ENCODE measurements at places on chromosomes 6 and 20. TPM values are rescaled to one million over a fixed set of nuclear protein-coding genes. Genes with fewer than 3 reads are reported as not detected.

Gene PLCB1
- 18.6 TPM for total RNA-seq

Gene REM1
- total RNA-seq: 1.9 TPM

Gene FBXO30
- total RNA-seq: 12.5 TPM

Gene KHDRBS2
- 48.2 TPM for total RNA-seq

Gene ARHGAP40
- total RNA-seq: 0.46 TPM

Gene PMEPA1
- 13.2 TPM for total RNA-seq

Gene RSPH9
- 4.1 TPM for total RNA-seq

Gene SKIC2
- total RNA-seq: 56.5 TPM

GRCh38 chr6:32254761-32255198 is 30.9 kb upstream of the NOTCH4 start:
- no peak for DNase-seq

GRCh38 chr6:51182827-51183226 is 364.2 kb downstream of the TFAP2B start:
- DNase-seq: no peak

DNA sequence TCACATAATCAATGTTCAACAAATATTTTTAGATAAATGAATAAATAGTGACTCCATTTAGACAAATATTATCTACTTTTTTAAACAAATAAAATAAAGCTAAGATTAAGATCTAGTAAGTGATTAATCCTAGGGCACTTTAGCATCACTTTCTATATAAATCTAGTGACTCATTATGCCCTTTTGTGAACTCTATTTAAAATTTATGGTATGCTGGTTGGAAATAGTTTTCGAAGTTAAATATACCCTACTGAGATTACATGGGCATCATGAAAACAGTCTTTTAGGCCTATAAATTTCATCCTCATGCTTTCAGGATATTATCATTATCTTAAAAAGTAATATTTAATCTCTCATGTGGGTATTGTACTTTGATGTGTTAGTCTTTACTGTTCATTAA is 140.4 kb upstream of the UFL1 start:
- DNase-seq: no peak

GRCh38 chr6:52098721-52099120 is 11.3 kb upstream of the PKHD1 start:
- no peak for DNase-seq

DNA sequence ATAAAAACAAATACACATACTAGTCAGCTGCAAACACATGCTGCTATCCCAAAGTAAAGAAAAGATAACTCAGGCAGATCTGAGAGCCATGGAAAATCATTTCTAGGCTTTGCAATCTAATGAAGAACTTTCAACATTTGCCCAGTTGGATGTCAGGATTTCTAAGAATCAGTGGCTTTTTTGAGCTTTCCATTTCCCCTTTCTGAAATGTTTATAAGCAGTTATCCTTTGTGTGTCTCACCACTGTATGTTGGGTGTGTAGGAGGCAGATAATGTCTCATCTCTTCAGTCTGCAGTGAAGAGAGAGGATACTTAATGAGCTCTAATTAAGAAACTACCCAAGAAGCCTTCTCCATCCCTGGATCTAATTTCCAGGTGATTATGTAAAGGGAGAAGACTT is 43.6 kb downstream of the RGS17 start:
- DNase-seq: no peak

DNA sequence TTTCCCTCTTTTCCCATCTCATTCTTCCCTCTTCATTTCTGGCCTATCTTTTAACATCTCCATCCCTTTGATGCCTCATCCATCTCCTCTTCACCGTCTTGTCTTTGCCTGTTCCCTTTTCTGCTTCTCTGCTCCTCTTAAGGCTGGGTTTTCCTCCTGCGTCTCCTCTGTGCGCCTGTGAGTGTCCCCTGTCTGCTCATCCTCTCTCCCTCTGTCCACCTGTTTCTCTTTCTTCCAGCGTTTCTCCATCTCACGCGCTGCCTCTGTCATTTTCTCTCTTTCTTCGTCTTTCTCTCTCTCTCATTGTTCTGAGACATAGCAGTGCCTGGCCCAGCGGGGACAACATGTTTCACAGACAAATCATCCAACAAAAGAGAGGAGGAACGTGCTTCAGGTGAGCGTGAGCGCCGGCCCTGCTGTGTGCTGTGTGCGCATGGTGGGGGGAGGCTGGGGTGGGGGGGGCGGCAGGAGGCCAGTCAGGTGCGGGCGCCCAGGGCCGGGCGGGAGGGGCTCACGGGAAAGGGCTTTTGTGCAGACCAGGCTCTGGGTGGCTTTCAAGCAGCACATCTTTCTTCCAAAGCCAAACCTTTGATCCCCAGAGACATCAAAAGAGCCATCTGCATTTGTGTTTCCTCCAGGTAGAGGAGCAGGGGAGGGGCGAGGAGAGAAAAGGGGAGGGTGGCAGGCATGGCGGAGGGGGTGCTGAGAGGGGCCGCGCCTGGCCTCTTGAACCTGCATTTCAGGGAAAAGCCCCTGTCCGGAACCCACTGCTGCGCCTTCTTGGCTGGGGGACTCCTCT is 121.3 kb downstream of the VEGFA start:
- DNase-seq: no peak

DNA sequence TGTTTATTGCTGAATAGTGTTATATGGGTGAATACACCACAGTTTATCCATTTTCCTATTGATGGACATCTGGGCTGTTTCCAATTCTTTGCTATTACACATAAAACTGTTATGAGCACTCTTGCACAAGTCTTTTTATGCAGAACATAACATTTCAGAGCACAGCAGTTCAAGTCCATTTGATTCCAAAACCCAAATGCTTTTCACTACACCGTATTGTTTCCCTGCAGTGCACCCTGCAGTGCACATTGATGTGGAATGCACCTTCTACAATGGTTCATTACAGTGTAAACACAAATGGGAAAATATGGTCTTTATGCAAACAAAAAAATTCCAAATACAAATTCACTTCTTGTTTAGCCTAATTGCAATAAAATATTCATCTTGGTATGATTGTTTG is 3.6 kb upstream of the SLC2A12 start:
- no peak for DNase-seq

DNA sequence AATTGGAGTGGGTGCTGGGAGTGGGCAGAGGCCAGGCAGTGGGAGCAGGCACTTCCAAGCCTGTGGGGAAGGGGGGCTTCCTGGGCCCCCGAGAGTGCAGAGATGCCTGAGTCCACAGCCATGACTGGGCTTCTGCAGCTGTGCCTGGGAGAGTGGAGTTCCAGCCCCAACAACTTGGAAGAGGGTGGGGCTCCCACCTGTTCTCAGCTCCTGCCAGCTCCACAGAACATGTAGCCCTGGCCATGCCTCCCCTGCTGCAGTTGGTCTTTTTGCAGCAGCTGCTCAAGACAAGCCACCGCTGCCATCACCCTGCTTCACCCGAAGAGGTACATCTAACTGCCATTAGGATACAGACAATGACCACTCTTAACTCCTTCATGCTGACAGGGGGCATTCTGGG is 1092.3 kb downstream of the KHDRBS2 start:
- DNase-seq: no peak

GRCh38 chr20:39775110-39775509 is 813.0 kb downstream of the DHX35 start:
- DNase-seq: no peak

DNA sequence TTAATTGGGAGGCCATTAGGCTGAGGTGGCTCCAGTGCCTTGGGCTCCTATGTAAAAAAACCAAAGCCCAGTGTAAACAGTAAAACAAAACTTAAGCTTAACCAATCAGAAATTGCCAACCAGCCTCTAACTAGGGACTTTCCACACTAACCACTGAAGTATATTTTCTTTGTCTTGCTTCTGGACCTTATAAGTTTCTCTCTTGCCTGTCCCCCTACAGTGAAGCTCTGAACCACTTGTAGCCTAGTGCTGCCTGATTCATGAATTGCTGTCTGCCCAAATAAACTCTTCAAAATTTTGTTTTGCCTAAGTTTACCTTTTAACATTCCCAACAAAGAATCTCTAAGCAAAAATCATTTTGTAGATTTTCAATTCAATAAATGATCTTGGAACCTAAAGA is 28.2 kb downstream of the POPDC3 start:
- DNase-seq: no peak
